GM12865 (cell line): ENCODE measurements at places on chromosomes 7 and 10.

GRCh38 chr10:21627331-21627730, 93.3 kb downstream of the MLLT10 start:
- DNase-seq, result no peak

DNA sequence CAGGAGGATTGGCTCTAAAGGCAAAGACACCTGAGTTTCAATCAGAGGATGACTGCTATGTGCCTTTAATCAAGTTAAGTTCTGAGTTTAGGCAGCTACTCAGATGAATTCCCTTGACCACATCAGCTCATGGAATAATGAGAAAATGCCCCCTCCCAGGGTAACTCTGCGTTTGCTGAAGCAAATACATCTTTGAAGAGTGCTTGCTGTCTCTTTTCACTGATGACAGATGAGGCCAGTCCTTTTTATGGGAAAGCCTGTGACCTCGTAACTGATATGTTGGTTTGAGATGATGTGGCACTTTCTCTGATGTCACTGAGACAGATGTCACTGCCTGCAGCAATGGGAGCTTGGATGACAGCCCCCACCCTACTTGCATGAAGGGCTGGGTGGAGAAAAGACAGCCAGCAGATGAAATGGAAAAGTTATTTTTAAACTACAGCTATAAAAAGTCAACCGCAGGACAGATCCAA, 43.7 kb upstream of the DGKI start:
- peak; percentile 46 for DNase-seq

GRCh38 chr7:134783294-134784069, 4.0 kb downstream of the CALD1 start:
- no peak for DNase-seq

GRCh38 chr10:88982366-88982765, 8.2 kb upstream of the FAS start:
- no peak for DNase-seq

DNA sequence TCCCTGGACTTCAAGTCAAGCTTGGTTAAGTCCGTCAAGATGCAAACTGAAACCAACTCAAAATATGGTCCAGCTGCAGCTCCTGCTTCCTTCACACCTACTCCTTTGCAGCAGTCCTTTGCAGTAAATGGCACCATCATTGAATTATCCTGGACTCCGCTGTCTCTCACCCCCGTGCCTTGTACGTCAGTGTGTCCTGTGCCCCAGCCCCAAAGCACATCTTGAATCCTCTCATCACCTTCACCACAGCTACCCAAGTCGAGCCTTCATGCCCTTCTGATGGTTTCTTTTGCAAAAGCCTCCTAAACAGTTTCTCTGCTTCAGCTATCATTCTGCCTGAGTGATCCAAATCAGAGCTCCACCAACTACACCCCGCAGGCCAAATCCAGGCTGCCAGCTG, 88.4 kb upstream of the LEP start:
- DNase-seq, result no peak

DNA sequence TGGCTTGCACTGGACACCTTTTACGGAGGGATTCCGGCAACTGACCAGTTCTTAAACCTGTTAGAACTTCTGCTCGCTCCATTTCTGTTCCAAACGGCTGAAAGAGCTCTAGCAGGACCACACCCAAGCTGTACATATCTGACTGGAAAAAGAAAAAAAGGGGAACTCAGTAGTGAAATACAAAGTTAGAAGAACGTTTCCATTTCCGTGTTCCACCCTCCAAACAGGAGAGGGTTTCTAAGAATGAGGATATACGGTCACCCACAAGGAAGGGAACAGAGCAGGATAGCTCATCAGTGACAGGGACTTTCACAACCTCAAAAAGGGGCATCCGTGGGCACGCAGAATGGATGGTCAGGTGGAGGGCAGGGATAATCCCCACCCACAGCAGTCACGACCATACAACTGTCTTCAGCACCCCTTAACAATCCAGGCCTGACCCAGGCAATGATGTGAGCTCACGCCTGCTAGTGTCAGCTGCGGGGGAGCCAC, 4.3 kb upstream of the ANKRD61 start:
- peak; percentile 26 for DNase-seq

DNA sequence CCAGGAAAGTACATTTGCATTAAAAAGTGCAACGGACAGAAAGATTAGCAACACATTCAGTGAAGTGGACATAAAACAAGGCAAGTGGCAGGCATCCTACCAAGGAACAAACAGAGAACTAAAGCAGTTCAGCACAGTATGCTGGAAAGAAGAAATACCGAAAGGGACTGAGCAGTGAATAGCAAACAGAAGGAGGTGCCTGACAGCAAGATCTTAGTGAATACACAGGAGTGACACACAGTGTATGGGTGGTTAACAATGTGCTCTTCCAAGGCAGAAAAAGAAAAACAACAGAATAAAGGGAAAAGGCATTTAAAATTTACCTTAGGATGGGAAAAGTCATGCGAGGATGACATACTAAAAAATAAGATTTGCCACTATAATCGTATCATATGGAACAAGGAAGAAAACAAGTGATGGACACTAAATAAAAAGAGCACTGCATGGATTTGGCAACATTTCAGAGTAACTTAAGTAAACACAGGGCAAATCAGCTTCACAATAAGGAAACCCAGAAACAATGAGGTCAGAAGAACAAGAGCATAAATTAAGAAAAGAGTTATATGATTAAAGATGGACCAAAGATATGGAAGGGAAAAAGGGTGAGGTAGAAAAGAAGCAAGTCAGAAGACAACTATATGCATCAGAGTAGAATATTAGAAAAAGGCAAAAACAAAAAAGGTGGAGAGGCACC, 29.5 kb downstream of the MEST start:
- DNase-seq, result no peak

GRCh38 chr7:102211590-102212550, 74.8 kb upstream of the SH2B2 start:
- DNase-seq, result peak; percentile 92

DNA sequence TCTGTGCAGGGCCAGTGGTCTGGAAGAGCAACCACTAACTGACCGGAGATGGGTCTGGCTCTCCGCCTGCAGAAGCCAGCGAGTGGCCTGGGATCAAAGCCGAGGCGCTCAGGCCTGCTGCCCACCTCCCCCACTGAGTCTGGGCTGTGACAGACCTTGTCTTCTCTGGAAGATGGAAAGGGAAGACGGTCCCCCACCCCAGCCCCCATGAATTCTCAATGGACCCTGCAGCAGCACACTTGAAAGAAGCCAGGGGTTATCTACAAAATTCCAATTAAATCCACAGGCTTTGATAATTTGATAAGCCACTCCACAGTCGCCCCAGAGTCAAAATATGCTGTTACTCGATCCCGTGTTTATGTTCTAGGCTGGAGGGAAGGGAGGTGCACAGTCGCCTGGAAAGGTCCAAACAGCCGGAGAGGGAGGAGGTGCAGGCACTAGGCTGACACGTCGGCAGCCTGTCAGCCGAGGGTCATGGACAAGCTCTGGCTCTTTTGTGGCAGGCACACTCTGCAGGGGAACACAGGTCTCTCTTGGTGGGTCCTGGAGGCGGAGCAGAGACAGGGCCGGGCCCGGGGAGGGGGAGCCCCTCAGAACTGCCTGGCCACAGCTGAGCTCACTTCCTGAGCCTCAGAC, 134.9 kb downstream of the SH3PXD2A start:
- DNase-seq, result no peak

DNA sequence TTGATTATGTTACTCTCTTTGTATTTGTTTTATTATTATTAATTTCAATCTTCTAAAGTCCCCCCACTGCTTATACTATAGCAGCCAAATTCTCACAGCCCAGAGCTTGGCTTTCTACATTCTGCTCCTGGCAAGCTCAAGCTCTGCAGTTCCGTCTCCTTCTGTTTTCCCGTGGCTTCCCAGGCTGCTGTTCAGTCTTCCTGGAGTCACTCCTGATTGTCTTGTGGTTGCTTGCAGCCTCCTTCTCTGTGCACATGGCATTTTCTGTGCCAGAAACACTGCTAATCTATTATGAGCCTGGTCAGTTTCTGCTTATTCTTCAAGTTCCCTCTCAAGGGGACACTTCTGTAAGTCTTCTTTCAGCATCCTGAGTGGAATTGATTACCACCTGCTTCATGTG, 533.7 kb upstream of the IGFBP3 start:
- DNase-seq, result no peak

- no peak for DNase-seq
Measured at GRCh38 chr10:30013757-30014156, 45.6 kb downstream of the JCAD start.

DNA sequence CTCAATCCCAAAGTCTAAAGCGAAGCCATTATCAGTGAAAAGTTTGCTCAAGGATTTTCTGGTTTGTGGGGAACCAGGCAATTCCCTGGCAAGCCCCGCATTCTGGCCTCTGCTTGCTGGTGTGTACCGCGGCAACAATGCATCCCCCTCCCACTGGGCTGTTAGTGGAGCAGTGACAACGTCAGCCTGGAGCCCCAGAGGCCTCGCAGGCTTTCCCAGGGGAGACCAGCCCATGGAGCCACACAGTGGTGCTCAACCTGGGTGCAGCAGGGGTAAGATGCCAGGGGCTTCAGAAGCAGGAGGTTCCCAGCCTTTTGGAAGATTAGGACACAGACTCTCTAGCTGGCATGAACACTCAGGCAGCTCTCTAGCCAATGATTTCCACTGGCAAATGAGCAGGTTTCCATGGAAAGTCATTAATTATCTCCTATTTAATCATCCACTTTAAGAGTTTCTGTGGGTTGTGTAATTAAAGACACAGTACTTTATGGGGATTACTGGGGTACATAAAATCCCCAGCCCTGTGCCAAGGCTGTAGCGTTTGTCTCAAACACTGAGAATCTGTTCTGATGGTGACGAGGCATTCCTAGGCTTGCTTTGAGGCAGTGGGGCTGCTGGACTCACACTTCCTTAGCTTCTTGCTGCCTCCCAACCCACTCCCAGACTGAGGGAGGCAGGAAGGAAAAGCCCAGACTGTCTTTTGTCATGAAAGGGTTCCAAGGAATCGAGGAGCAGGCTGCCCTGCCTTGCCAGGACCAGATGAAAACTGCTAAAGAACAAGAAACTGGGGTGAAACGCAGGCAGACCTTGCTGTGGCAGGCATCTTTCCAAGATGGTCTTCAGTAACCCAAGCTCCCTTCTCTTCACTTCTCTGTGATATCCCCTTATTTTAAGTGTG, 411.9 kb upstream of the SHH start:
- DNase-seq, result no peak

- no peak for DNase-seq
Measured at GRCh38 chr7:136234040-136234439, 256.9 kb upstream of the MTPN start.

DNA sequence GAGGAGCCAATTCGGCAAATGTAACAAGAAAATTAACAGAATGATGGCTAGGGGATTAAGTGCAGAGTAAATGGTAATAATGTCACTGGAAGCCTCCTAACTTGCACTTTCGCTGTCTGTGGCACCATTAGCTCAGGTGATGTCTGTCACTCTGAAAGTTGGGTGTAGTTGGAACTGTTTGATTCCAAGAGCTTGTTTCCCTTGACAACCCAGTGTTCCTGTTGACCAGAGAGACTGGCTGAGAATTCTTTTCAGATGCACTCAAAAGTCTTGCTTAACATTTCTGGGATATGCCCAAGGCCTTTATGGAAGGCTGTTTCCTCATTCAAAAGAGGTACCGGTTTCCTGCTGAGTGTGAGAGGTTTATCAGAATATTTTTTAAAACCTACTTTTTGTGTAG, 49.6 kb downstream of the PLPP4 start:
- DNase-seq, result no peak

DNA sequence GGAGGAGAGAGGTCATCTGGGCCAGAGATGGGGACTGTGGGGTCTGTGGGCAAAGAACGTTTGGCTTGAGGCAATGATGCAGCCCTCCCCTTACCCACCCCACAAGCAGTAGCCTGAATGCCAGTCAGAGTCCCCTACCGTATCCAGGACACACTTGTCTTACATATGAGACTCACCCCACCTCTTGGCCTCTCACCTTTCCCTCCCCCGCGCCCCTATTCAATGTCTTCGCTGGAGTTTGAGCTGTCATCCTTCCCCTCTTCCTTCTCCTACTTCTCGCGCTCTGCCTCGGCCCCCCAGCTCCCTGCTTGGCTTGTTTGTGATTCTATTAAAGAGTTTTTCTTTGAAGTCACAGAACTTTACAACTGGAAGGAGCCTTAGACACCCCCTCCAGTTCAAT, 8.9 kb downstream of the PRRT4 start:
- DNase-seq, result no peak

GRCh38 chr10:119113751-119114732, 10.1 kb downstream of the DENND10 start:
- DNase-seq, result no peak

DNA sequence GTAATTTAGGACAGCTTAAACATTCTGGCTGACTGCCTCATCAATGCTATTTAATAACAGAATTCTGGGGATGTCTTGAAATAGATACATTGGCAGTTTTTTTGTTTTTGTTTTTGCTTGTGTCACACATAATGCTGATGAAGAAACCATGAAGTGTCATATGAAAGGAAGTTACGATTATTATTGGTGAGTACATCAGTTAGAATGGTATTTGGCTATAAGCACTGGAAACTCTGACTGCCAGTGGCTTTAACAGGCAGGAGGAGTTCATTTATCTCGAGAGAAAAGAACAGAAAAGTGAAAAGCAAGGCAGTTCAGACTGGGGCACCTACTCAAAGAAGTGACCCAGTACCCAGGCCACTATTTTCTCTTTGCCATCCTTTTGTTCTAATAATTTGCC, 18.1 kb downstream of the LSM8 start:
- no peak for DNase-seq

GRCh38 chr10:97319671-97320479, 804 bp downstream of the FRAT1 start:
- peak; percentile 59 for DNase-seq

DNA sequence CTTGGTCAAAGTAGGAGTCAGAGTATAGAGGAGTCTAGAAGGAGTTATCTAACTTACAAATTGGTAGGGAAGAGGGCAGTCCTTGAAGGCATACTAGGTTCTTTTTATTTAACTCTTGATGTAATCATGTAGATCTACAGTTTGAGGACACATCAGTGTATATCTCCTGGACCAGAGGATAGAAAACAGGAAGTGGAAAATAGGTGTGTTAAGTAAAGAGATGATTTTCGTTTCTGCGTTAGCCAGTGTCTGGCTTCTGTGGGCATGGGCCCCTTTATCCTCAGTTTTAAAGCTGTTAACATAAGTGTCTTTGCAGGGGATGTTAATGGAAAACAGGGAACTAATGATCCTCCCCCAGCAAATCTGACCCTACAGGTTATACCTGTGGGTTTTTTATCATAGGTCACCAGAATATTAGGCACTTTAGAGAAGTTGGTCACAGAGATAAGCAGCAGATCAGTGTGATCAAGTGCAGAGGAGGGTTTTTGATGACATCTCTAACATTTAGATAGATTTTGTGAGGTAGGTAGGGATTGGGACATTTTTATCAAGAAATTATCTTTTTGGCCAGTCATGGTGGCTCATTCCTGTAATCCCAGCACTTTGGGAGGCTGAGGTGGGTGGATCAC, 58.6 kb upstream of the PRSS1 start:
- DNase-seq, result no peak
